ENCODE measurements at places on chromosomes 1 and 21.

- peak overlapping the region; percentile 64 for H3K4me3 ChIP-seq
- no peaks in the 10 kb centered on the region for H3K27me3 ChIP-seq
- H3K27ac ChIP-seq, result peak overlapping the region; percentile 27
These were observed 2.3 kb upstream of the NRAS start for GRCh38 chr1:114718661-114719423.

DNA sequence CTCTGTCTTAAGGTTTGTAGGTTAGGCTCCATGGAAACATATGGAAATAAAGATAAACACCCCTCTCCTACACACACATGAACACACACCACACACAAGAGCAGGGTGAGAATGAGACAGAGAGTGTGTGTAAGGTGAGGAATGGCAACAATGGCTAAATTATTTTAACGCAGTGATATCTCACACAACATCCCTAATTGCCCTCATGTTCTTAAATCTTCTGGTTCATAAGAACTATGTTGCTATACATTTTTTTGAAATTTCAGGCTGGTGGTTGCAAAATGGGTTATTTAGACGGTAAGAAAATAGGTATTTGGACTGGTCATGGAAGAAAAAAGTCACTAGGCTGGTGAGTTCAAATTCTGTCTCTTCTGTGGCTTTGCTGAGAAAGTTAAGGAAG lies 316.7 kb upstream of the ESRRG start:
- no peaks in the 10 kb centered on the region for H3K36me3 ChIP-seq
- no peaks in the 10 kb centered on the region for H3K27me3 ChIP-seq
- no peak overlapping the region for H3K4me3 ChIP-seq
- no peaks in the 10 kb centered on the region for H3K4me1 ChIP-seq
- no peak overlapping the region for H3K27ac ChIP-seq

GRCh38 chr1:172323686-172324085 lies 96.8 kb upstream of the C1orf105 start:
- H3K4me3 ChIP-seq, result no peak overlapping the region
- no peaks in the 10 kb centered on the region for H3K27me3 ChIP-seq
- no peak overlapping the region for H3K27ac ChIP-seq
- H3K36me3 ChIP-seq, result no peaks in the 10 kb centered on the region
- no peaks in the 10 kb centered on the region for H3K4me1 ChIP-seq

DNA sequence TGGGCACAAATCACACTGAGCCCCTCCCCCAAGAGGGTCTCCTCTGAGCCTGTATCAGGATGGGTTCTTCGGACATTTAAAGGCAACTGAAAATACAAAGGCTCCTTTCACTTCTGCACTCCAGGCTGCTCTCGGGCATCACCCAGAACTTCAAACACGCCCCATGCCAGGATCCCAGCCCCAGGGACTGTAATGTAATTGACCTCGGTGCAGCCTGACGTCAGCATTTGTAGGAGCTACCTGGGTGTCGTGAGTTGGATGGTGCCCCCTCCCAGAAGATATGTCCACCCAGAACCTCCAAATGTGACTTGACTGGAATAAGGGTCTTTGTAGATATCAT lies 95.2 kb downstream of the PSMG1 start:
- H3K27me3 ChIP-seq, result peaks cover 26% of the 10 kb centered on the region
- no peak for DNase-seq
- H3K4me1 ChIP-seq, result no peaks in the 10 kb centered on the region
- H3K36me3 ChIP-seq, result no peaks in the 10 kb centered on the region
- H3K27ac ChIP-seq, result no peak overlapping the region
- H3K4me3 ChIP-seq, result no peak overlapping the region

DNA sequence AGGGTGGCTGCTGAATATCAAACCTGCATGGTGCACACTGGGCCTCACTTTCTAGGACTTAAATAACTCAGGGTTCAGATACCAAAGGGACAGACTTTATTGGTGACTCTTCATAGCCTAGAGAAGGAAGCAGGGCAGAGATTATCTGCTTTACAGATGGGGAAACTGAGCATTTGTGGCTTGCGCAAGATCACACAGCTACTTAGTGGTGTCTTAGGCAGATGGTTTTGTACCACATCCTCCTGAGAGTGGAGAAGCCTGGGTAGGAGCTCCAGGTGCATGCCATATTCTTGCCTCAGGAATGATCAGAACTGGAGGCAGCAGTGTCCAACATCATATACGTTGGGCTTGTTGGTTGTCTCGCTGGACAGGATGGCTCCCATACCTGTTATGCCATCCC lies 6.8 kb upstream of the DPH2 start:
- no peak for DNase-seq
- no peak overlapping the region for H3K27ac ChIP-seq
- H3K36me3 ChIP-seq, result peaks cover 6% of the 10 kb centered on the region
- H3K27me3 ChIP-seq, result no peaks in the 10 kb centered on the region
- peaks cover 6% of the 10 kb centered on the region for H3K4me1 ChIP-seq

DNA sequence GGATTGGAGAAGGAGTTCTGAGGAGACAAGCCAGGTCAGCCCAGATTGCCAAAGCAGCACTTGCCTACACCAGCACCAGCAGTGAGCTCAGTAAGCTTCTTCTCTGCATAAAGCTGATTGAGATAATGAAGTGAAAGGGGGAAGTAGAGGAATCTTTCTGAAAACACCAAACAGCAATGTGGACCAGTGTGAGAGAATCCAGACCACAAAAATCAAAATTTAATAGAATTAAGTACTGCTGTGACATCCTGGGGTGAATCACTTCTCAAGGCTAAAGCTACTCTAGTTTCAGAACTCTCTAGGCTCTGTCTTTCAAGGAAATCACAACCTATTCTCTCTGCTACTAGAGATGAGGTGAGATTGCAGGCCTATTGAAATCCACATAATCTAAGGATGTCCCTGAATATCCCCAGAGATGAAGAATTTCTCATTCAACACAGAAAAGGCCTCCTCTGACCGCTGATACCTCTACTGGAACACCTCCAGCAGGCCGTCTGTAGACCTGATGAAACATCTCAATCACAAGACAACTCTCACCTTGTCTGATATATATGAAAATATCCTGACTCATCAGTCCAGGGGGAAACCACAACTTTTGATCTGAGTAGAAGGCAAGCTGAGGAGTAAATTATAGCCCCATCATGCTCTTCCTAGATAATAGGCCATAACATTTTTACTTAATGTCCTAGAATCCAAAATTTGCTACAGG lies at the start of gene FCRL4:
FCRL4 (minus strand) TSS at position 127 of the 709 bp plus-strand sequence. CDS start 141 bp downstream, outside the sequence.
- peaks cover 49% of the 10 kb centered on the region for H3K27me3 ChIP-seq
- H3K27ac ChIP-seq, result no peak within 1 kb of the TSS
- no peak within 1 kb of the TSS for H3K4me3 ChIP-seq
- no peaks in the 10 kb centered on the region for H3K36me3 ChIP-seq

DNA sequence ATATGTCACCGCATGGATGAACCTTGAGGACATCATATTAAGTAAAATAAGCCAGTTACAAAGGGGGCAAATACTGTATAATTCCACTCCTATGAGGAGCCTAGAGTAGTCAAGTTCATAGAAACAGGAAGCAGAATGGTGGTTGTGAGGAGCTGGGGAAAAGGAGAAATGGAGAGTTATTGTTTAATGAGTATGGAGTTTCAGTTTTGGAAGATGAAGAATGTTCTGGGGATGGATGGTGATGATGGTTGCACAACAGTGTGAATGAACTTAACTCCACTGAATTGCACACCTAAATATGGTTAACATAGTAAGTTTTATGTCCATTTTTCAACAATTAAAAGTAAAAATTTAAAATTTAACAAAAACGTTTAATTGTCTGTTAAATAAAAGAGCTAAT lies 220.9 kb upstream of the JUN start:
- no peak overlapping the region for H3K4me3 ChIP-seq
- no peaks in the 10 kb centered on the region for H3K36me3 ChIP-seq
- peaks cover 12% of the 10 kb centered on the region for H3K4me1 ChIP-seq
- DNase-seq, result no peak
- H3K27me3 ChIP-seq, result peaks cover 7% of the 10 kb centered on the region
- H3K27ac ChIP-seq, result no peak overlapping the region

- H3K27me3 ChIP-seq, result no peaks in the 10 kb centered on the region
- H3K4me3 ChIP-seq, result no peak overlapping the region
- DNase-seq, result no peak
- peaks cover 11% of the 10 kb centered on the region for H3K4me1 ChIP-seq
These were observed 36.5 kb downstream of the LGALS8 start for GRCh38 chr1:236560213-236560771.

DNA sequence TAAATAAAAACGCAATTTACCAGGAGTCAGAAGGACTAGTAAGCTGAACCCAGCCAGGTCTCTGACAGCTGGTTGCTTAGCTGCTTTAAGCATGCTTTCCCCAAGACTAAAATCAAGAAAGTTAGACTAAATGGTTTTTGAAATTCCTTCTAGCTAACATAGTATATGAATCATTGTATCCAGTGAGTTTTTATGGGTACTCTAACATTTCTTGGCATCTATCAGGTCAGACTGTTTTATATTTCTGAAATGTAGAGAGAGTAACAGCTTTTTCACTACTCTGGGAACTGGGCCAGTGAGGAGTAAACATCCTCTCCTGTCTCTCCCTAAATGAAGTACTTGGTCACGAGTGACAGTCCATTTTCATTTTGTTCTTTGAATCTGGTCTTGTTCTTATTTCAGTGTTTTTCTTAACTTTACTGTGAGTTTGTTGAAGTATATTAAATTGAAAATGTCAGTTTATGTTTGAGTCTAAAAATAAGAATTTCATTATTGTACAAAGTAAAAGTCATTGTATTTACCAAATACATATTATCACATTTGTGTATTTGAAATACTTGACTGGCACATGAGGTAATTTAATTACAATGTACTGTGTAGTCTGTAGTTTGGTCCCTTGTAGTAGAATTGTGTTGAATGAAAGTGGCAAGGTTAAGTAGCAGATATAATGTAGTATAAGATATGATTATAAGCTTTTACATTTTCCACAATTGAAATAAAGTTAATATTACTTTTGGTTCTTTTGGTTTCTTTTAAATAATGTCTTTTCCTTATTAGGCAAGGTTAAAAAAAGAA lies 47.6 kb downstream of the PKN2 start:
- no peaks in the 10 kb centered on the region for H3K27me3 ChIP-seq
- H3K27ac ChIP-seq, result no peak overlapping the region
- DNase-seq, result no peak
- peaks cover 20% of the 10 kb centered on the region for H3K4me1 ChIP-seq
- H3K4me3 ChIP-seq, result no peak overlapping the region

GRCh38 chr1:13620825-13621224 lies 37.2 kb downstream of the PDPN start:
- H3K36me3 ChIP-seq, result no peaks in the 10 kb centered on the region
- no peaks in the 10 kb centered on the region for H3K4me1 ChIP-seq
- H3K27ac ChIP-seq, result no peak overlapping the region
- H3K4me3 ChIP-seq, result no peak overlapping the region
- peaks cover 39% of the 10 kb centered on the region for H3K27me3 ChIP-seq

GRCh38 chr1:116325104-116325503 lies 47.9 kb upstream of the ATP1A1 start:
- peaks cover 51% of the 10 kb centered on the region for H3K4me1 ChIP-seq
- peak overlapping the region; percentile 37 for H3K4me3 ChIP-seq
- H3K36me3 ChIP-seq, result peaks cover 2% of the 10 kb centered on the region
- peak overlapping the region; percentile 97 for H3K27ac ChIP-seq
- DNase-seq, result no peak
- no peaks in the 10 kb centered on the region for H3K27me3 ChIP-seq

DNA sequence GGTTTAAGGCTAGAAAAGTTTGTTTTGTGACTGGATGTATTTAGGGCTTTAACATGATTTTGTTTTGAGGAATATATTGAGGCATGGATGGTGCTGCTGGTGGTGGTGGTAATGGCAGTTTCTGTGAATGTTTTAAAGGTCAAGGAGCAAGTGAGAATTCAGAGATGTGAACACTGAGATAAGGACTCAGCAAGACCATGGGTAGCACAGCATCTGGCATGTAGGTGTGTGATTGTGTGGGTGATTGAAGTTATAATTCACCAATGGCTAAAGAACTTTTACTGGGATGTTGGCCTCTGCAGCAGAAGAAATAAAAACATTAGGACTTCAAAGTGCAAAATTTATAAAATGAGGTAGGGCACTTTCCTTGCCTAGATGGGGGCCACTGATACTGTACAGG lies 65.9 kb downstream of the MACF1 start:
- H3K27me3 ChIP-seq, result no peaks in the 10 kb centered on the region
- H3K4me3 ChIP-seq, result no peak overlapping the region
- peaks cover 57% of the 10 kb centered on the region for H3K4me1 ChIP-seq
- H3K36me3 ChIP-seq, result peaks cover 9% of the 10 kb centered on the region
- no peak for DNase-seq
- peak overlapping the region; percentile 94 for H3K27ac ChIP-seq

DNA sequence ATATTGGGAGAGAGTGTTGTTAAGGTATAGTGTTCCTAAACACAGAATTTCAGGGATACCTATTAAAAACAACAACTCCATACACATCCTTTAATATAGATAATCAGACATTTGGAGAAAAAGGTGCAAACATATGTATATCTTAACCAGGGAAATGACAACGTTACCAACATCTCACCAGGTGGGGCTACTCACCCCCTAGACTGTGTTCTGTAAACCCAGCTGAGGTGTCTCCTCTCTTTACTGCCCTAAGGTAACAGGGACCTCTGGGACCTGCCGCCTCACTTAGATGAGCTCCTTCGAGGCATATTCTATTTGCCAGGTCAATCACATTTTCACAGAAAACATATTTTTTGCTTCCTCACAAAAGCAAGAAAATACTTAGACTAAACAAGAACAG lies 13.4 kb downstream of the RRAGC start:
- H3K27me3 ChIP-seq, result no peaks in the 10 kb centered on the region
- no peak overlapping the region for H3K4me3 ChIP-seq
- peaks cover 18% of the 10 kb centered on the region for H3K4me1 ChIP-seq
- H3K36me3 ChIP-seq, result peaks cover 10% of the 10 kb centered on the region
- no peak for DNase-seq

- H3K4me1 ChIP-seq, result peaks cover 7% of the 10 kb centered on the region
- no peak overlapping the region for H3K27ac ChIP-seq
- H3K4me3 ChIP-seq, result no peak overlapping the region
- H3K36me3 ChIP-seq, result peaks cover 8% of the 10 kb centered on the region
These were observed 10.0 kb downstream of the NHLH2 start for GRCh38 chr1:115830963-115831362.

- no peak overlapping the region for H3K27ac ChIP-seq
- H3K4me1 ChIP-seq, result peaks cover 7% of the 10 kb centered on the region
- H3K4me3 ChIP-seq, result no peak overlapping the region
- DNase-seq, result no peak
- peaks cover 2% of the 10 kb centered on the region for H3K36me3 ChIP-seq
These were observed 2.5 kb downstream of the NCAM2 start for GRCh38 chr21:21000591-21001175.

DNA sequence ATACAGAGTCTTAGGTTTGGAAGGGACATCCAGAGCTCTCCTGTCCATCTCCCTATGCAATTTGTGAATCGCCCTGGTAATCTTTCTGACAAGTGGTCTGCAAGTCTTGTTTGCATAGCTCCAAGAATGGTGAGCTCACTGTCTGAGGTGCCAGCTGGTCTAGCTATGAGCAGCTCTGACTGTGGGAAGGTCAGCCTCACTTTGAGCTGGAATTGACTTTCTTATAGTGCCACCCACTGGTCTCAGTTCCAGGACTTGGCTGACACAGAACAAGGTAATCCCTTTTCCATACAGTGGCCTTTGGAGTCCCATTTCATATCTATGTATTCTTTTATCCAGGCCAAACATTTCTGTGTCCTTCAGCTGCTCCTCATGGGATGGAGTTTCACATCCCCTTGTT lies 95.6 kb upstream of the C8B start:
- peaks cover 4% of the 10 kb centered on the region for H3K36me3 ChIP-seq
- no peak overlapping the region for H3K27ac ChIP-seq
- peaks cover 9% of the 10 kb centered on the region for H3K4me1 ChIP-seq
- no peak overlapping the region for H3K4me3 ChIP-seq

GRCh38 chr1:1062348-1063163 lies 11.6 kb downstream of the RNF223 start:
- peak overlapping the region; percentile 41 for H3K4me3 ChIP-seq
- H3K27ac ChIP-seq, result no peak overlapping the region
- H3K36me3 ChIP-seq, result no peaks in the 10 kb centered on the region
